ENCODE measurements at places on chromosomes 11 and 22.

- DNase-seq: no peak
These were observed 13.0 kb downstream of the TEAD1 start for GRCh38 chr11:12687216-12687623.

DNA sequence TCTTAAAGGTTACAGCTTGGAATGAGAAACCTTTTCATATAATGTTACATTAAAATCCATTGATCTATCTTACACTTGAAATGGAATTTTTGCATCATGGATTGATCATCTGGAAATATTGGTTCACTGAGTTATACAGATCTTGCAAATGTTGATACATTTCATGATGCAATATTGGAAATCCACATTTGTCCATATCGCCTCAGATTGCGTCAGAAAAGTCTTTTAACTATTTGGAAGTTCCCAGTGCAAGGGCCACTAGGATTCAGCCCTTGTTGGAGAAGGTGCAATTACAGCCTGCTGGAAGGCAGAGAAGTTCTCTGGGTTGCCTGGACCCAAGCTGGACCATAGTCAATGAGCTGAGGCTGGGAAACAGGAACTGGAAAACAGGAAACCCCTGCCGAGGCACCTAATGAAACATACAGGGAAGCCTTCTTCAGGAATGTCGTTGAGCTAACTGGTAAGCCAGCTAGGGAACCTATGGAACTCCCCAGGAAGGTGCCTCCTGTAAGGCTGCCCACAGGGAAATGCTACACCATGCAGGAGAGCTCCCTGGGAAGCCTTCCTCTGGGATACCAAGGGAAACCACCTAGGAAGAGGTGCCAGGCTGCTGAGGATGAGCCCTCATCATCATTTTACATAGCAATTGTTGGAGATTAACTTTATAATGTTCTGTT lies 600.4 kb upstream of the CADM1 start:
- DNase-seq: no peak

GRCh38 chr22:33678523-33678922 lies 241.8 kb downstream of the LARGE1 start:
- DNase-seq: no peak

GRCh38 chr11:11380883-11381282 lies 27.8 kb upstream of the CSNK2A3 start:
- DNase-seq: no peak

GRCh38 chr22:37559901-37560607 lies at the start of gene CDC42EP1:
CDC42EP1 (plus strand) TSS chr22:37560480; CDS start chr22:37566350, 5,870 bp downstream.
- DNase-seq: peak; percentile 71

- DNase-seq: no peak
These were observed 87.5 kb upstream of the LMO1 start for GRCh38 chr11:8351223-8351622.

- no peak for DNase-seq
These were observed 30.0 kb downstream of the LINC01488 start for GRCh38 chr11:69511358-69512055.

DNA sequence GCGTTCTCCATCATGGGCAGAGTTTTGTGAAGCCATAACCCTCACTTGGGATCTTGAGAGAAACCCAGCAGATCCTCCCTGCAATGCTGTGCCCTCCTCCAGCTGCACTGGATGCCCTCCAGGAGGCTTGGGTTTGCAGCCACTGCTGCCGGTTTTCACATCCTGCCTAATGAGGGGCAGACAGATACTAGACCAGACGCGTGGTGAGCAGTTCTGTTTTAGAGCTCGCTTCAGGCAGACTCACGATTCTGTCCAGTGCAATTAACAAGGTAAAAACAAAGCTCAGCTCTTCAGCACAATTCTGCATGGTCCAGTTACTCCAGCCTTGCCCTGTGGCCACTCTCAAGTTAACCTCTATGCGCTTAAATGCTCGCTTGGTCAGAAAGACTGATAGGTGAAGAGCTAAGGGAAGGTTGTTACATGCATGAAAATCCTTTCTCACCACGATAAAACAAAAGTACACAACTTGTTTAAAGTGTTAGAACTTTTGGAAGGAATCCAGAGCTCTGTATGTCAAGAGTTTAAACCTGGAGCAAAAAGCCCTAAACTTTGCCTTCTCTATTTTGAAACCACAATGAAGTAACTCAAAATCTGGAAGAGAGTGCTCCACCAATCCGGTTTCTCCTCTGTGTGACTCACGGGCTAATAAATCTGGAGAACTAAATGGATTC lies 292.3 kb upstream of the FAT3 start:
- no peak for DNase-seq

- no peak for DNase-seq
These were observed 1889.7 kb downstream of the LRRC4C start for GRCh38 chr11:39569789-39570188.

DNA sequence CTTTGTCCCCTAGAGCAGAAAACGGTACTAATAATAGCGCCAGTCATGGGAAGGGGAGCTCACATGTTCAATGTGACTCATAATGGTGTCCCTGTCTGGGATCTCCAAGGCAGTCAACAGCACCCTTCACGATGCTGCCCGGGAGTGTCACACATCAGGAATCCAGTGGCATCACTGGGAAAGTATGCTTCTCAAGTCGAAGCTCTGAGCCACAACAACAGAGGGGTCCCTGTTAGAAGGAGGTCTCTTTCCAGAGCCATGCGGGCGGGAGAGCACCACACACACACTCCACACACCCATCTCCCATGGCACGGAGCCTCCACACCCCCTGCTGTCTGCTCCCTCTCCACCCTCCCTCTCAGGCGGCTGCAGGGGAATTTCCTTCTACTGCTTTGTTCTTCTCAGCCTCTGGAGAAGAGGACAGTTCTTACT lies 119.7 kb downstream of the ETS1 start:
- DNase-seq: peak; percentile 57

DNA sequence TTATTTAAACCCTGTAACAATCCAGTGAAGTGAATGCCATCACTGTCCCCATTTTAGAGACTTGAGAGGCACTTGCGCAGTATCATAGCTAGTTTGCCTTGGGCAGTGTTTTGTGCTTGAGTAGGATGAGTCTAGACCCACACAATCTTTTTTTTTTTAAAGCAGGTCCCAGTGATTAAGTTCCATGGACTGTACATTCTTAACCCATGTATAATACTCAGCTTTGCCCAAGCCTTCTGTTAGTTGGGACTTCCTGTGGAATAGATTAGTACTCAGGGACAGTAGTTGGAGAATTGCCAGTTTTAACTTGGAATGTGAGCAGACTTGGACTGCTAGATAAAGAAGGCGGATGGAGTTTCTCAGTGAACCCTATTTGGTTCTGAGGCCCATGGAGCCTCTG lies 108.6 kb upstream of the RASSF10 start:
- DNase-seq: no peak

- DNase-seq: no peak
These were observed 121.1 kb downstream of the KCNC1 start for GRCh38 chr11:17855531-17856290.

- DNase-seq: no peak
These were observed 24.8 kb upstream of the RCE1 start for GRCh38 chr11:66818231-66818955.

DNA sequence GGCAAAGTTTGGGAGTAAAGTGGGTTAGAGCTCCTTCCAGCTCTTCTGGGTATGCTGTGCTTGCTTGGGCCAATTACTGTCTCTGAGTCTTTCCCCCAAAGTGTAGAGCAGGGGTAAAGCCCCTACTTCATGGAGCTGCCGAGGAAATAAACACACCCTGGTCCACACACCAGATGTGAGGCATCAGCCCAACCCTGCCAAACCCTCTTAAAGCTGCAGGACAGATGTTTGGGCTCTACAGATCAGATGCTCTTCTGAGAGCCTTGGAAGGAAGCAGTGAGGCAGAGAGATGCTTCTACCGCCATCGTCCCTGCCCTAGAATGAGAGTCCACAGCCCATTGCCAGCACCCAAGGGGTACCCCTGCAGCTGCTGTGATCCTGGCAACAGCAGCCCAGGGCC lies 64.7 kb downstream of the ELFN2 start:
- no peak for DNase-seq

DNA sequence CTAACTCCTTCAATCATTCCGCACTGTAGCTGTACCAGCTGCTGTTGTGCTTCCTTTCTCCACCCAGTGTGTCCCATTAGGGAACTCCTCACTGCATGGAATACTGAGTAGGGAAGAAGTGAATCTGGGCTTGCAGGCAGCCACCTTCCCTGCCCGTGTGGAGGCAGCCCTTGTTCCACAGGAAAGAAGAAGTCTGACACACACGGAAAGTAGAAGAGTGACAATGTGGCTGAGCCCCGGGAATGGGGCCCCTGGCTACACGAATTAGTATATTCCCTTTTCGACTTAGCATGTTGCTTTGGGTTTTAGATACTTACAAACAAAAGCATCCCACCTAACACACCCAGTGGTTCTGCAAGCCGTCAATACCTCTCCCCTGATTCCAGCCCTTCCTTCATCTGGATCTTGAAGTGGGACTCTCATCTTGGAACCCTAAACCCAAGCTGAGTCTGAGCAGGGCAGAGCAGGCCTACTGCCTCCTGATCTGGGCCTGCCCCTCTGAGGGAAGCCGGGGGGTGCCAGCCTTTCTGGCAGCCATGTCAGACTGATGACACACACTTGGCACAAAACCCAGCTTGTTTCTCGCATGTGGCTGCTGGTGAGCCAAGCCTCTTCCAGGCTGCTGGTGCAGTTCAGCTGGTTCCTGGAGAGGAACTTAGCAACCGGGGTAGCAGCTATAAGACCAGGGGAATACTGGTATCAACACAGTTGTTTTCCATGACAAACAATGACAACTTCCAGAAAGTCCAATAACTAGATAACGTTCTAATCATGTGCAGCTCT lies 71.6 kb downstream of the C11orf58 start:
- DNase-seq: peak; percentile 30

DNA sequence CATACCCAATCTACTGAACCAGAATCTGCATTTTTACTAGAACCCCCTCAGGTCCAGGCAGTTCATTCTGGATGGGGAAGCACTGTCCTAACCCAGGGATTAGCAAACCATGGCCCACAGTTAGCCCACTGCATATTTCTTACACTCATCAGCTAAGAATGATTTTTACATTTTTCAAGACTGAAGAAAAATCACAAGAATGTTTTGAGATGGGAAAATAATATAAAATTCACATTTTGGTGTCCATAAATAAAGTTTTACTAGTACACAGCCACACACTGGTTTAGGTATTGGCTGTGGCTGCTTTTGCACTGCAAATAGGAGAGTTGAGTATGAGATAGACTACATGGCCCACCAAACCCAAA lies 59.4 kb downstream of the PPFIBP2 start:
- DNase-seq: no peak

DNA sequence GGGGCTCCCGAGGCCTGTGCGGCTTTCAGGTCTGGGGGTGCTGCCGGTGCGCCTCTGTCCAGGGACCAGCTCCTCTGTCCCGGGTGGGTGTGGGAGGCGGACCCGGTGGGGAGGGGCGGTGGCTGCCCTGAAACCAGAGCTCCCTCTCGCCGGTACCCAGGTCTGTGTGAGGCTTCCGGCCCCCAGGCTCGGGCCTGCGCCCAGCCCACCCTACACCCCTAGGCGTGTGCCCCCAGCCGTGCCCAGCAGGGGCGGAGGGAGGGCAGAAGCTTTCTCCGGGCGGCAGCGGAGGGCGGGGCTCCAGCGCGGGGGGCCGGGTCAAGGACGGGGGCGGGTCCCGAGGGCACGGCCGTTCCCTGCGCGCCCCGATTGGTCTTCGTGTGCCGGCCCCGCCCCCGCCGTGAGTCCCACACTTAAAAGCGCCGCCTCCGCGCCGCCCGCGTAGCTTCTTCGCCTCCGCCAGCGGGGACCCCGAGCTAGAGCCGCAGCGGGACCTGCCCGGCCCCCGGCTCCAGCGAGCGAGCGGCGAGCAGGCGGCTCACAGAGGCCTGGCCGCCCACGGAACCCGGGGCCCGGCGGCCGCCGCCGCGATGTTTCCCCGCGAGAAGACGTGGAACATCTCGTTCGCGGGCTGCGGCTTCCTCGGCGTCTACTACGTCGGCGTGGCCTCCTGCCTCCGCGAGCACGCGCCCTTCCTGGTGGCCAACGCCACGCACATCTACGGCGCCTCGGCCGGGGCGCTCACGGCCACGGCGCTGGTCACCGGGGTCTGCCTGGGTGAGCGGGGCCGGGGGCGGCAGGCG lies 616 bp downstream of the PNPLA2 start:
- DNase-seq: peak; percentile 93

DNA sequence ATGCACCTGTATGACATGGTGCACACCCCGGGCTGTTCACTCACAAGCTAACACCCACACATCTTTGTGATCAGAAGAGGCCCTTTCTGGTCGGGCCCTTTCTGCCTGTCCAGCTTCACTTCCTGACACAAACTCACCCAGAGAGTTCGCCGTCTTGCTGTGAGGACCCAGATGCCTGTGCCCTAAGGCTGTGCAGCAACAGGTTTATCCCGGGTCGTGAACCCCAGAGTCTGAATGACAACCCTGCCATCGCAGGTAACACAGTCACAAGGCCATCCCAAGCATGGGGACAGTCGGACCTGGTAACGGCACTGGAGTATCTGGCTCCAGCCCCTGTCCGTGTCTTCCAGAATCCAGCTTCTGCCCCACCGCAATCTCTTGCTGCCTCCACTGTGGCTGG lies 235.1 kb downstream of the BUD13 start:
- no peak for DNase-seq

- DNase-seq: no peak
These were observed 259.4 kb downstream of the BUD13 start for GRCh38 chr11:116513278-116513823.

All from Calu3 (cell line).